Pancreas (tissue), 10 donors: ENCODE measurements at places on chromosomes 1 and 21. TPM values are rescaled to one million over a fixed set of nuclear protein-coding genes. Genes with fewer than 3 reads are reported as not detected.

DNA sequence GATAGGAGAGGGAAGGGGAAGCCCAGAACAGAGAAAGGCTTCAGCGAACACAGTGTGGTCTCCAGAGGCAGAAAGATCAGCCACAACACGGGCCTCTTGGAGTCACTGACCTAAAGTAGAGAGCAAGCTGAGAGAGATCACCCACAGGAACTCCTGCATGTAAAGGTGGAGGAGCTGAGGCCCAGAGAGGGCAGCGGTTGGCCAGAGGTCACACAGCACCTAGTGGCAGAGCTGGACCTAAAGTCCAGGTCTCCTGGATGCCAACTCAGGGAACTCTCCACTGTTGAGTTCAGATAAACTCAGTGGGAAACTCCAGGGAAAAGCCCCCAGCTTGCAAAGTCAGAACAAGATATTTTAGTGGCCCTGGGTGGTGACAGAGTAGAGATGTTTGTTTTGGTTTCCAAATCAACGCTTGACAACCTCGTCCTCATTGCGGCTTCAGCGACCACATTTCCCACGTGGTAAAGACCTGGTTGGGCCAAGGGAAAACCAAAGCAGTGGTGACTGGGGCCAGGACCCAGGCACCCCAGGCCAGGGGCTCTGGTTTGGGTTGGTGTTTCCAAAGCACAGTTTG lies 4.6 kb downstream of the IFFO2 start:
- no peak for DNase-seq

DNA sequence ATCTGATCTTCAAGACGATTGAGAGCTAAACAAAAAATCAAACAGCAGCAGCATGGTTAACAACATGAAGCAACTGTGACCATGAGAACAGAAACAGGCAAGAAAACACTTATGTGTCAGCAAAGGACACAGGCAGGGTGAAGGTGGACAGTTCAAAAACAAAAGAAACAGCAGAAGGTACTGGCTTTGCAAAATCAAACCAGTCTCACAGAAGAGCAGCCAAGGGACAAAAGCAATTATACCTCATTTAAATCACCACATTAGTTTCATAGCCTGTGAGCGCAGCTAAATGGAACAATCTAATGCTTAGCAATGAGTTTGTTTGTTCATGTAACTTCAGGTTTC lies 59.1 kb downstream of the CAPN2 start:
- no peak for DNase-seq

DNA sequence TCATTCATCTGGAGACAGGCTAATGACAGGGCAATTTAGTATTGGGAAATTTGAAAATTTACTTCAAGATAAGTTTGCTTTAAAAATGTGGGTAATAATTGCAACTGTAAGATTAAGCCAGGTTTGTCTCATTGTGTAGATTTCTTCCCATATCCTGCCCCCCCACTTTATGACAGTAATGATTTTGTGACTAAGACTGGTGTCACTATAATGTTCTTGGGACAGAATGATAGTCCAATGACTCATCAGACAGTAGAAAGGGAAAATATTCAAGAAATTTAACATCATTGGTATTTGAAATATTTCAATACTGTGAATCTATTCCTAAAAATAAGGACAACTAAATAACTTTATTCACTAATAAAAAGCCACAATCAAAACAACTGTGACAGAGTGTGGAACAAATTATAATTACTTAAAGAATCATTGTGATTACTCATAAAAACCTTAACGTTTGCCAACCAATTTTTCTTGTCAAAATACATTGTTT lies 36.7 kb downstream of the FH start:
- DNase-seq = no peak

GRCh38 chr1:234898455-234899033 lies 230.1 kb downstream of the TOMM20 start:
- DNase-seq = no peak

The SLFNL1 gene
- total RNA-seq = 0.51 TPM

- no peak for DNase-seq
These were observed 99.2 kb downstream of the LHX8 start for GRCh38 chr1:75233302-75233929.

- peak; percentile 45 for DNase-seq
These were observed 32.3 kb downstream of the AGT start for GRCh38 chr1:230681599-230681998.

- DNase-seq = no peak
These were observed 135.6 kb upstream of the SYT6 start for GRCh38 chr1:114289306-114289705.

The PLEKHG5 gene
- total RNA-seq = 1.5 TPM

DNA sequence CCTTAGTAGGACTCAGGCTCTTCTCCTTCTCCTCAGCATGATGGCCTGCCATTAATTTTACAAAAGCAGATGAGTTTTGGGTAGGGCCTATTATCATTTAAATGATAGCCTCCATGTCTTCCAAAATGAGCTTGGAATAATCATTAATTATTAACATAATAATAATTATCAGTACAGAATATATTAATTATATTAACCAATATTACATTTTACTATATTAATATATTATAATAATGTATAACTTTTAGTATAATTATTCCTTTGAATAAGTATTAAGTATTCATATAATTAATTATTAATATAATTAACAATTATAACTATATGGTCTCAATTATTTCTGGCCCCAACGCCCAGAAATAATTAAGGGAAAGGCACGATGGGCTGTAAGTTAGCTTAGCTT lies 318.6 kb upstream of the ADGRL4 start:
- no peak for DNase-seq

GRCh38 chr21:38544661-38545060 lies 46.4 kb upstream of the ERG start:
- no peak for DNase-seq

DNA sequence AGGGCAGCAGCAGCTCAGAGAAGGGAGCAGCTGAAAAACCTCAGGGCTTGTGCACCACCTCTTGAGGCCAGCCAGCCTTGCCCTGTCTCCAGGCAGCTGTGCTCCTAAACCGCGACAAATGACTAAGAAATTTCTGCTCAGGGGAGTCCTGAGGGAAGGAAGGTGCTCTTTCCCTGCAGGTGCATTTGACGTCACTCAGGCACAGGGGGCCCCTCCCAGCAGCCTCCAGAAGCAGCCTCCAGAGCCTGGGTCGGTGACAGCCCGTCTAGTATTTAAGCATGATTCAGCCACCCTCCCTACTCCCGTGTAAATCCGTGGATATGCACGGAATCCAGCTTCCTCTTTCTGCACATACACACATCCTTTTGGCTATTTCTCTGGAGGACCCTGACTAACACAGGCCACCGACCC lies 560.5 kb downstream of the KIF26B start:
- no peak for DNase-seq

DNA sequence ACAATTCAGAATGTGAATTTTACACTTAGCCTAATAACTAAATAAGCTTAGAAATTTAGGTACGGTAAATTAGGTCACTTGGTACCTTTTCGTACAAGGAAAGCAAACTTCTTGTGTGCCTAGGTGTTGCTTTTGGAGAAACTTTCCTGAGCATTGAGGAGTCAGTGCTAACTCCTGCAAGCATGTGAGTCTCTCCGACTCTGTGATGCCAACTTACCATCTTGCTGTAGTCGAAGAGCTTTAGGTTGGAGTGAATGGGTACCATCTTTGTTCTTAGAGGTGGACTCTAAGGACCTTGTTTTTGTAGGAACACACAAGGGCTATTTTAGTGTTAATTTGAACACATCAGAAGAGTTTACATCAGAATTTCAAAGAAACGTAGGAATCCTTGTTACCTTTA lies 688.9 kb downstream of the USP25 start:
- no peak for DNase-seq

The S100A13 gene
- 22.0 TPM for total RNA-seq

DNA sequence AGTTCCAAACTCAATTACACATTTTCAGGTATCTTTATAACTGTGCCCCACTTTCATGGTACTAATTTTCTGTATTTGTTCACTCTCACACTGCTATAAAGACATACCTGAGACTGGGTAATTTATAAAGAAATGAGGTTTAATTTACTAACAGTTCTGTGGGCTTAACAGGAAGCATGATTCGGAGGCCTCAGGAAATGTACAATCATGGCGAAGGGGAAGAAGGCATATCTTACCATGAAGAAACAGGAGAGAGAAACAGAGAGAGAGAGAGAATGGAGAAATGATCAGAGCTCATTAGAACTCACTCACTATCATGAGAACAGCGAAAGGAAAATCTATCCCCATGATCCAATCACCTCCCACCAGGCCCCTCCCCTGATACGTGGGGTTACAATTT lies 874.1 kb upstream of the B3GALT2 start:
- DNase-seq = no peak

The RGS18 gene
- total RNA-seq = 1.4 TPM

DNA sequence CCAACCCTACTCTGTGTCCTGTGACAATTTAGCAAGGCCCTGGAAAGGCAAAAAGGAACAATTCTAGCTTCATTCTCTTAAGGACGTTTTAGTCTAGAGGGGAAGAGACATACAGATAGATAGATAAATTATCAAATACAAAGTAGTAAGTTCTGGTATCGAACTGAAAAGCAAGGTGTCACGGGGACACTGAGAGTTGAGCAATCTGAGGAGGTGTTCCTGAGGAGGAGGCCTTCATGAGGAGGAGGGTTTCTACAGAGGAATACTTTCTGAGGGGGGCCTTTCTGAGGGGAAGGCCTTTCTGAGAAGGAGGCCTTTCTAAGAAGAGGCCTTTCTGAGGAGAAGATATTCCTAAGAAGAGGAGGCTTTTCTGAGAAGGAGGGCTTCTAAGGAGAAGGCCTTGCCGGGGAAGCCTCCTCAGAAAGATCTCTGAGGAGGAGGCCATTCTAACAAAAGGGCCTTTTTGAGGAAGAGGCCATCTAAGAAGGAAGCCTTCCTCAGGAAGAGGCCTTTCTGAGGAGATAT lies 155.9 kb upstream of the COA6 start:
- DNase-seq = no peak

The PKP1 gene
- 0.06 TPM for total RNA-seq

The COL16A1 gene
- 26.7 TPM for total RNA-seq

DNA sequence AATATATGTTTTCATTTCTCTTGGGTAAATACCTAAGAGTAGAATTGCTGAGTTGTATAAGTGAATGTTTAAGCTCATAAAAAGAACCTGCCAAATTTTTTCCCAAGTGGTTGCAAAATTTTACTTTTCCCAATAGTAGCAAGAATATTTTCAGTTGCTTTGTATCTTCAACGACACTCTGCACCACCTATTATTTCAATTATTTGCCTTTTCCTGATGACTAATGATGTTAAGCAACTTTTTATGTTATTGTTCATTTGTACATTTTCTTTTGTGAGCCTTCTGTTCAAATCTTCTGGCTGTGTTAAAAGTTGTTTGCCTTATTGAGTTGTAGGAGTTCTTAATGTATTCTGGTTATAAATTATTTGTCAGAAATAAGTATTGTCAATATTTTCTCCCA lies 299.1 kb upstream of the NRIP1 start:
- DNase-seq = no peak

GRCh38 chr1:180188091-180188506 lies 33.4 kb downstream of the QSOX1 start:
- DNase-seq = peak; percentile 72

DNA sequence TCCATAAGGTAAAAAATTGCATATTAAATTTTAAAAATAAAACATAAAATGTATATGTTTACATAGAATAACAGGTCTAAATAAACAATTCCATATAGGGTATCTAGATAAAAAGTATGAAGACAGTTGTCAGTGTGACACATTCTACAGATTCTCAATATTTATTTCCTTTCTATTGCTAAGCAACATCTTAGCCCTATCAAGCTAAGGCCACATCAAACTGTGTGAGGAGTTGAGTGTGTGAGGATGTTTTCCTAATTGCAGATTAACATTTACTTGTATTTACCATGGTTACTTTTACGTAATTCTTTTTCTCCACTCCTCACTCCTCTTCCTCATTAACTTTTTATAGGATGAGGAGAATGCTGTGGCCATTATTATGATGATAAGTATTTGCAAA lies 41.9 kb upstream of the MCOLN3 start:
- DNase-seq = no peak

DNA sequence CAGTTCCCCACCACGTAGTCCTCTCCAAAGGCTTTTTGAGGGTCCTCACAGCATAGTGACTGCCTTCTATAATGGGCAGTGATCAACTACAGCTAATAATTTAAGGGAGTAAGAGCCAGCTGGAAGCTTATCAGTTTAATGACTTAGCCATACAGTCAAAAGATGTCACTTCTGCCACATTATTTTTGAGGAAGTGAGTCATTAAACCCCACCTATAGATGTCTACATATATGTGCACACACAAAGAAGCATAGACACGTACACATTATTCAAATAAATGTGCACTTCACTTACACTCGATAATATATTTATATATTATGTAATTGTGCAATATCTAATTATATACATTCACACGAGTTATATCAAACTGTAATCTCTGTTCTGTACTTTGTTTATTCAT lies 1704.7 kb downstream of the KCNT2 start:
- DNase-seq = no peak

DNA sequence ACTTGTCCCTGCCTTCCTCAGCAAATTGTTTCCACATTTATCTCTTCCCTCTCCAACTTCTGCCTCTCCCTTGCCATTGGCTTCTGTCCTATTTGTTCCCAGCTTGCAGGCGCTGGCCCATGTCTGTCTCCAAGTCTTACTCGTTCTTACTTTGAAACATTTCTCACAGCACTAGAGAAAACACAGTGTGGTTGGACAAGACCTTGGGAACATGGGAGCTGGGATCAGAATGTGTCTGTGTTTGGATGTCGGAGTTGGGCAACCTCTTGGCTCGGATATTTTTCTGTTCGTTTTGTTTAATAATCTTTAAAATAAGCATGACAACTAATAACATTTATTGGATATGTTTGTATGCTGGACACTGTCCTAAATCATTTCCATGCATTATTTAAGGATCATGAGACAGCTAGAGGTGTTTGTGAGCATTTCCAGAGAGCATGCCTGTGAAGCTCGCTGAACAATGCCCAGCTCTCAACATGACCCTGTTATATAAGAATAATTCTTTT lies 5.9 kb upstream of the BRWD1 start:
- no peak for DNase-seq

GRCh38 chr1:54498383-54499096 lies 49.5 kb upstream of the ACOT11 start:
- no peak for DNase-seq

- DNase-seq = no peak
These were observed 41.8 kb downstream of the PTAFR start for GRCh38 chr1:28134651-28135207.

- DNase-seq = no peak
These were observed 69.8 kb downstream of the TBX15 start for GRCh38 chr1:118918230-118918939.

The FHAD1 gene
- 1.2 TPM for total RNA-seq

GRCh38 chr1:4137621-4138415 lies 237.7 kb upstream of the C1orf174 start:
- DNase-seq = no peak

The LORICRIN gene
- not detected for total RNA-seq

GRCh38 chr1:63611231-63611630 lies 18.0 kb downstream of the PGM1 start:
- no peak for DNase-seq

The CELA3A gene
- 33,899 TPM for total RNA-seq
